Head of caudate nucleus (tissue), 42 donors: ENCODE measurements at places on chromosomes 6 and 20.

- DNase-seq: no peak
Observed at GRCh38 chr6:53986721-53987521, 124.3 kb upstream of the MLIP start.

DNA sequence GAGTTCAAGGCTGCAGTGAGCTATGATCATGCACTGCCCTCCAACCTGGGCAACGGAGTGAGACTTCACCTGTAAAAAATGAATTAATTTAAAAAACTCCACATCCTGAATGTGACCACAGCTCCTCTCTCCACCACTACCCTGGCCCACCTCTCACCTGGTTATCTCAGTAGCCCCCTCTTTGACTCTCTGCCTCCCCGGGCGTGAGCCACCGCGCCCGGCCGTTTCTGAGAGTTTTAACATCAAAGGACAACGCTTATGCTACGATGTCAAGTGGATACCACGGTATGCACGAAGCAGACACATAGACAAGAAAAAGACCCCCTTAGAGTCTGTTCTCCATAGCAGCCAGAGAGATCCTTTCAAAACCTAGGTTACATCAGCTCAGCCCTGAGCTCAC is 48.7 kb downstream of the FGD2 start:
- DNase-seq: no peak

- no peak for DNase-seq
Observed at GRCh38 chr6:52876056-52876787, 33.3 kb downstream of the GSTA3 start.

GRCh38 chr6:112571488-112572270 is 224.5 kb downstream of the RFPL4B start:
- no peak for DNase-seq

DNA sequence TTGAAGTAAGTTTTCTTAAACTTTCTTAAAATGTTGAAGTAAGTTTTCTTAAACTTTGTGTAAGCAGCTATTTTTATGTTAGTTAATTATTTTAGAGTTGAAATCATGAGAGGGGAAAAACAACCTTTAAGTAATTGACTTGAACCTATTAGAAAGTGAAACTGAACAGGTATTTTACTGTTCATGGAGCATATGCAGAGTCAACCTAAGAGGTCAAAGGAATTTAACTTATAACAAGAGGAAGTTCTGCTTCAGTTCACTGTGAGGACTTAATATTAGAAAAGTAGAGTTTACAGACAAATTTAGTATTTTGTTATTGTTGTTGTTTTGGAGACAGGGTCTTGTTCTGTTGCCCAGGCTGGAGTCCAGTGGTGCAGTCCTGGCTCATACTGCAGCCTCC is 38.0 kb downstream of the CDYL start:
- no peak for DNase-seq

DNA sequence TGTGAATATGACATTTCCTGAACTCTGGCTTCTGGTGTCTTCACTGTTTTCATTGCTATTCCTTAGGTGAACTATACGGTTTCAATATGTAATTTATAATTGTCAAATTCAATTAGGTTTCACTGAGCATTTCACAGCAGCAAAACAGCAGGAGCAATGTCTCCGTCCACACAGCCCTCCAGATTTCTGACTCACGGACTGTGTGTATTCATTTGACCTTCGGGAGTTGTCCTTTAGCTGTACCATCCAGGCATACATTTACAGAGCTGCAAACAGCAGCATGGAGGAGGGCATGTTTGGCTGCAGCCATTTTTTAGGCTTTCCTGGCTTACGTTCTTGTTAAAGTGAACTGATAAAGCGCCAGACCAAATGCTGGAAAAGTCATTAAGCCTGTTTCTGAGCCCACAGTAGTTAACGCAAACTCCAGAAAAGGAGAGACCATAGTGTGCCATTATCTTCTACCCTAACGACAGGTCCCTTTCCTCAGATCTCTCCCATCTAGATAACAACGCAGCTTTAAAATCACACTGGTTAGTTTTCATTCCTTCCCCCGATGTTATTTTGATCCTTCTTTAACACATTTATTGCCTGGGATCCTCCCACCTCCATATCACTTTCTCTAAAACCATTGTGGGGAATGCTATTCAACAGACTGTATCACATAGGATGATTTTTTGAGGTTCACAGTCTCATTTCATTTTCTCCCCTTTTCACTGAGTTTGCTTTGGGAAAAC is 18.3 kb downstream of the FOXC1 start:
- no peak for DNase-seq

GRCh38 chr20:36606158-36607066 is 833 bp downstream of the RAB5IF start:
- no peak for DNase-seq

DNA sequence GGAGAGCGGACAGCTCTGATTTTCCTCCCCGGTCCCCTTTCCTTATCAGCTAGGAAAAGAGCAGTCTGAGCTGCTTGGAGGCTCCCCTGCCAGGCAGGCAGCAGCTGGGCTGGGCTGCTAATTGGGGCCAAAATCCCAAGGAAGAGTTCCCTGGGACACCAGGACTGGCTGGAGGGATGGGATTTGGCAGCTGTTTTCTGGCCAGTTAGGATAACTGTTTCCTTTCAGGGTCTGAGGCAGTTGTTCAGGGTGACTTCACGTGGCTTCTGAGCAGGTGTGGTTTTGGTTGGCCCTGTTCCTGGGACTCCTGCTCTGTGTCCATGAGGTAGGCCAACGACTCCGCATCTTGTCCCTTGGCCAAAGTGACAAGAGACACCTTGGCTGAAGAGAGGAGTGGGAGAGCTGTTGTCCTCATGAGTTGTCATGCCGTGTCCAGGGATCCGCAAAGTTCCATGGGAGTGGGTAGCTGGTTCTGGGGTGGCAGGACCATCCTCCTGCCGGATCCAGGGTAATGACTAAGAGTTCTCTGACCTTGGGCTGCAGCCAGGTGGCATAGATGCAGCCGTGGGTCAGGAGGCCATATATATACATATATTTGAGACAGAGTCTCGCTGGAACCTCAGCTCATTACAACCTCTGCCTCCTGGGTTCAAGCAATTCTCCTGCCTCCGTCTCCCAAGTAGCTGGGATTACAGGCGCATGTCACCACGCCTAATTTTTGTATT is 21.2 kb downstream of the MRPS18A start:
- DNase-seq: no peak

- DNase-seq: no peak
Observed at GRCh38 chr6:134706806-134707205, 243.1 kb downstream of the ALDH8A1 start.

- no peak for DNase-seq
Observed at GRCh38 chr6:148405894-148406293, 63.3 kb downstream of the SASH1 start.

DNA sequence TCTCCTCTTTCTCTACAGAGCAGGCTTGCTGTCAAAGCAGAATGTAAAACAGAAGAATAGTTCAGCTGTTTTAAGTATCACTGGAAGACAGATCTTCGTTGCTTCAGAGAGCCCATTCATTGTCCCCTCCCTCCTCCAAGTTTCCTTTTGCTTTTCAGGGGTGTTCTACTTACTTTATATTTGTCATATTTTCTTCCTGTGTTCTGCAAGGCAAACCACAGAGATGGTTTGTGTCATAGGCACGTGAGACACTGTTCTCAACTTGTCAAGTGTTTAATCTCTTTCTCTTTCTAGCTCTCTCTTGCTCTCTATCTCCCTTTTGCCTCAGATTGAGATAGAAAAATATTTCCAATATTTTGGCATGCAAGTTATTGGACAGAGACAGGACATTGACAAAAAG is 228.9 kb upstream of the DEFB112 start:
- no peak for DNase-seq

- DNase-seq: peak; percentile 84
Observed at GRCh38 chr6:110878751-110879522, 4.4 kb downstream of the AMD1 start.

DNA sequence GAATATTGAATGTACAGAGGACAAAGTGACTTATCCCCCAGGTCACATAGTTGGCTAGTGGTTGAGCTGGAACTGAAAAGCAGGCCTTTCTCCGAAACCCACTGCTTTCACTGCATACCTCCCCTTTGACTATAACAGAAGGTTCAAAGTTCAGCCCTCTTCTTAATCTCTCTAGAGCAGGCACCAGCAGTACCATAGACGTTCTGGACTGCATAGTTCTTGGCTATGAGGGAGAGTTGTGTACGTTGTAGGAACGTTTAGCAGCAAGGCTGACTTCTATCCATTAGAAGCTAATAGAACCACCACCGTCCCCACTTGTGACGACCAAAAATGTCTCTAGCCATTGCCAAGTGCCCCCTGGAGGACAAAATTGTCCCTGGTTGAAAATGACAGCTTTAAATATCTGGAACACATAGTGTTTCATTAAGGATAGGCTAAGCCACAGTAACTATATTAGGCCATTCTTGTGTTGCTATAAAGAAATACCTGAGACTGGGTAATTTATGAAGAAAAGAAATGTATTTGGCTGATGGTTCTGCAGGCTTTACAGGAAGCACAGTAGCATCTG is 123.8 kb upstream of the MTHFD1L start:
- no peak for DNase-seq

GRCh38 chr6:5471044-5471443 is 209.7 kb downstream of the FARS2 start:
- DNase-seq: peak; percentile 57
